Endothelial cell of umbilical vein (primary cell): ENCODE measurements at places on chromosomes 7 and 10. TPM values are rescaled to one million over a fixed set of nuclear protein-coding genes. Genes with fewer than 3 reads are reported as not detected.

Gene ANXA8L1
- not detected in 2 replicates for total RNA-seq

Gene MEPCE
- 37.1 and 45.8 TPM in 2 replicates for total RNA-seq

GRCh38 chr7:128450409-128450808, 5.3 kb upstream of the HILPDA start:
- H3K36me3 ChIP-seq = no peaks in the 10 kb centered on the region
- H3K4me3 ChIP-seq = no peak overlapping the region
- H3K27me3 ChIP-seq = peaks cover 5% of the 10 kb centered on the region
- H3K27ac ChIP-seq = no peak overlapping the region
- H3K4me1 ChIP-seq = peaks cover 18% of the 10 kb centered on the region
- no peak for DNase-seq

DNA sequence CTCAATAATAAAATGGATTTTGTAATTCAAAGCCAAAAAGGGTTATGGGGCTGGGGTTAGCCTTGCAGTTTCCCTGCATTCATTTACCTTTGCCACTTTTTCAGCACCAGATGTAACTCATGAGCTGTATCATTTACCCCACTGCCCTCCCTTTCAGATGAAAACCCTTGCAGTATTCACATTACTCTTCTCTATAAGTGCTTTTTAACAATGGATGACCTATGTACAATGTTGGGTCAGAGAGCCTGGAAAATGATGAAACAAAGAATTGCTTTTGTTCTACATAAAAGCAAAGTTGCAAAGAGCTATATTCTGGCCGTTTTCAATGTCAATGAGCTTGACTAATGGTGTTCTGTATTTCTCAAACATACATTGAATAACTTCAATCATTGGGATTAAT, 189.7 kb downstream of the TMEM26 start:
- no peaks in the 10 kb centered on the region for H3K4me1 ChIP-seq
- no peaks in the 10 kb centered on the region for H3K36me3 ChIP-seq
- no peak for DNase-seq
- peaks cover 2% of the 10 kb centered on the region for H3K27me3 ChIP-seq
- H3K4me3 ChIP-seq = no peak overlapping the region

GRCh38 chr7:93092757-93093370, 24.9 kb downstream of the SAMD9 start:
- H3K27ac ChIP-seq = no peak overlapping the region
- no peak overlapping the region for H3K4me3 ChIP-seq
- peak; percentile 56 for DNase-seq
- H3K27me3 ChIP-seq = peaks cover 19% of the 10 kb centered on the region
- H3K4me1 ChIP-seq = no peaks in the 10 kb centered on the region

DNA sequence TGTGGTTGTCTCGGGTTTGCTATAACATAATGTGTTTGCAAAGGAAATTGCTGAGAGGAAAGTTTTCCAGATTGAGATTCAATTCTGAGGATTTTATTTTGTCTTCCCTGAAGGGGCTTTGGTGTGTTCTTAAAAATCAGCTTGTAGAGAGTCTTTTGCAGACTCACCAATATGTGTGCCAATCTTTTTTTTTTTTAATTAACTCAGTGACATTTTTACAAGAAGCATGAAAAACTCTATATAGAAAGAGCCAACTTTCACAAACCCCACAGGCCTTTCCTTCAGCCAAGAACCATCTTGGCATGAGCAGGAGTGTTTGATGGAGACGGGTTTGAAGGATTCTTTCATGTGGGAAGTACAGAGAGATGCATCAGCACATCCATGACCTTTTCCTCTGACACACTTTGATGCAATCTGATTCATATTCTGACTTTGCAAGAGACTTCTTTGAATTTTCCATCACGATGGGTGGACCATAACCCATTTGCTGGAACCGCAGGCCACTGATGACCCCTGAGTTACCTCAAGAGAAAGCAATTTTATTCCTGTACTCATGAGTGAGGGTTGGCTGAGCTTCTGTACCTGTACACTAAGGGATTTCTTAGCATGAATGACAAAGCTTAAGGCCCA, 892.6 kb downstream of the XPNPEP1 start:
- no peak overlapping the region for H3K4me3 ChIP-seq
- no peak for DNase-seq
- H3K27ac ChIP-seq = no peak overlapping the region
